Femur (tissue), 1 donor: ENCODE measurements at places on chromosomes 2 and 18.
A peak's percentile ranks its signal among the peaks of the same experiment; 100 is the strongest.

- no peak for DNase-seq
These were observed 210.8 kb downstream of the DYSF start for GRCh38 chr2:71664161-71664560.

DNA sequence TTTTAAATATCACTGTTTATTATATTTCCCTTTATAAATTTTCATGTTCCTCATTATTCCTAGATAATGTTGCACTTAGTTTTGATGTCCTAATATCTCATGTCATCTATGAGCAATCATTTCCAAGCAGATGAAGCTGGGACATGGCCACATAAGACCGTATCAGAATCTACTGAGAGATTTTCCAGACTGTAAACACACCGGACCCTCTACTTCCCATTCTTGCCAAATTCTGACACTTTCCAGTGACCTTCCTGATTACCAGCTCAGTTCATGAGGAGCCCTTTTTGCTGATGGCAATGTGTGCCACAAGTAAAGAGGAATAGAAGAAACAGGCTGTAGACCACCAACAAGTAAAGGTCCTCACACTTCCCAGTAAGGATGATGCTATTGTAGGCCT lies 20.3 kb upstream of the PDE1A start:
- DNase-seq, result no peak

- no peak for DNase-seq
These were observed 6.0 kb downstream of the NEMP2 start for GRCh38 chr2:190528521-190529001.

DNA sequence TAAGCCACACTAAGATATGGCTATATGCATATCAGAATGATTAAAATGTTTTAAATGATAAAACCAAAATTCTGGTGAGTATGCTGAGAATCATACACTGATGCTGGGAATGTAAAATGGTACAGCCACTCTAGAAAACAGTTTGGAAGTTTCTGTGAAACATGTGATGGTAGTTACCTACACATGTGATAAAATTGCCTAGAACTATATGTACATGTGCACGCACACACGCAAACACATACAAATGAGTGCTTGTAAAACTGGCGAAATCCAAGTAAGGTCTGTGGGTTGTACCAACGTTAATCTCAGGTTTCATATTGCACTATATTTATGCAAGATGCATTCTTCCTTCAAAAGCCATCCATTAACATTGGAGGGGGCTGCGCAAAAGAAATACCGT lies 195.0 kb upstream of the RAB6C start:
- no peak for DNase-seq

GRCh38 chr18:1392046-1392445 lies 487.4 kb downstream of the ADCYAP1 start:
- no peak for DNase-seq

- no peak for DNase-seq
These were observed 18.1 kb downstream of the ABCB11 start for GRCh38 chr2:169012812-169013627.

- no peak for DNase-seq
These were observed 46.3 kb downstream of the STK39 start for GRCh38 chr2:168200930-168201583.

DNA sequence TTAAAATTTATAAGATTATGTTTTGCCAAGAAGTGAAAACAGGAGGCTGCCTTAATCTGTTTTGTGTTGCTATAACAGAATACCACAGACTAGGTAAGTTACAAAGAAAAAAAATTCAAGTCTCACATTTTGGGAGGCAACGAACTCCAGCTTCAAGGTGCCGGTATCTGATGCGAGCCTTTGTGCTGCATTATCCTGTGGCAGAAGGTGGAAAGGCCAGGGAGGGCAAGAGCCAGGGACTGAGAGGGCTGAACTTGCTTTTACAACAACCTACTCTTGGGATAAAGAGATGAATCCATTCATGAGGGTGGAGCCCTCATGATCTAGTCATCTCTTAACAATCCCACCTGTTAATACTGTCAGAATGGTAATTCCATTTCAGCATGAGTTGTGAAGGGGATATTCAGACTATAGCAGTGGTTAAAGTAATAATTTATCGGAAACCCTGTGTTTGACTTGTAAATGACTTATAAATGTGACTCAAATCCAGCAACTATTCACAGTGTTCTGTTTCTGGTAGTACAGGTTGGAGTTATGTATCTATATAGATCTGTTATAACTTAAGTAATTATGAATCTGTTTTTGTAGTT lies 3.7 kb downstream of the MTX2 start:
- DNase-seq, result no peak

- no peak for DNase-seq
These were observed 73.0 kb upstream of the TMEM17 start for GRCh38 chr2:62578803-62579640.

- no peak for DNase-seq
These were observed 2.4 kb downstream of the TCF7L1 start for GRCh38 chr2:85135660-85135914.

DNA sequence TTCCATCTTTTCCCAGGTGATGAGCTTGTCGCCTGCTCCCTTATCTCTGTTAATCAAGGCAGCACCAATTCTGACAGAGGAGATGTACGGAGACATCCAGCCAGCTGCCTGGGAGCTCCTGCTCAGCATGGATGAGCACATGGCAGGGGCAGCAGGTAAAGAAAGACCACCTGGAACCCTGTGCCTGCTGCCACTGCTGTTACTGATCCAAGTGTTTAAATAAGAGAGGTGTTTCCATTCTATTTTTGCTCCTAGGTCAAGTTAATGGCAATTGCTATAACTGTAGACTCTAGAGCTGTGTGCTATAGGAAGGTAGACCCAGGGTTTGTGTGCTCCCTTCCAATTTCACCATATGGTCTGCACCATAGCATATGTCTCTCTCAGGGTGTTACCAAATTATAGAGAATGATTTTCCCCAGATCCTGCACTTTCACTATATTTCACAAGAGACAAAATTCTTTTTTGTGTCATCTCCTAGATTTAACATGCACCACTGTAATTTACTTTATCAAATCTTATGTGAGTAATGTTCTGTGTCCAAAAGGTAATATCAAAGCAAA lies 88.6 kb upstream of the RPE start:
- DNase-seq, result no peak

- no peak for DNase-seq
These were observed 37.2 kb downstream of the CREG2 start for GRCh38 chr2:101349893-101350662.

DNA sequence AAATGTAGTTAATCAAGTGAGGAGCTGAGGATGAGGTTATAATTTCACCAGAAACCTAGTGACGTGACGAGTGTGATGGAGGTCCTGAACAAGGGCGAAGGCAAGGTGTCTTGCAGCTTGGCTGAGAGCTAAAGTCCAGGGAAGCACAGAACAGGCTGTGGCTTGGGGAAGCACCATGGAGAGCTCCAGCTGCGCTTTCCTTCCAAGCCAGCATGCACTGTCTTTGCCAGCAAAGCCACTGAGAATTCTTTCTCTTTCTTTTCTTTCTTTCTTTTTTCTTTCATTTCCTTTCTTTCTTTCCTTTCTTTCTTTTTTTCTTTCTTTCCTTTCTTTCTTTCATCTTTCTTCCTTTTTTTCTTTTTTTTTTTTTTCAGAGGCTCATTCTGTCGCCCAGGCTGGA lies 239.3 kb downstream of the FBXO15 start:
- DNase-seq, result peak; percentile 32

- no peak for DNase-seq
These were observed 30.1 kb upstream of the E2F6 start for GRCh38 chr2:11495844-11496681.

DNA sequence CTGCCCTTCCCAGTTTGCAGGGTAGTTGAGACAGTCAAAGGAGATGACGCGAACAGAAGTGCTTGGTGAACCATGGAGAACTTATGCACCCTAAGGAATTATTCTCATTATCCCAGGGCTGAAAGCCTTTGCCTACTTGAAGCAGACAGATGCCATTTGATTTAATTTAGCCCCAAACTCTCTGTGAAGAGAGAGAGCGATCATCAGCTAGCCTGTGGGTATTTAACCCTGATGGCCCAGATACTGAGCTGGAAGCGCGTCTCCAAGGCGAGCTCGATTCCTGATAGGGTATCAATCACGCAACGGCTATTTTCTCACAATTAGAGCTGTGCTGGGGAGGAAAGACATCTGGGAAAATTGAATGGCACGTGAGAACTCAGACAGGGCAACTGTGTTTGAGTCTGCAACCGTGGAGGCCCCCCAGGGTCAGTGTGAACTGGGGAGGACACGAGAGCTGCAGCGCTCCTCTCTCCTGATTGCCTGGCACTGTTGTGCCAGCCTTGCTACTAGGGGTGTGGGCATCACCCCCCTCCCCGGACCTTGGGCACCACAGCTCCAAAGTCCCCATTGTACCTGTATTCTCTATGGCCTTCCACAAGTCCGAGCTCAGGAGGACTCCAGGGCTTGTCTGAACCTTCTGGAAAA lies 73.2 kb downstream of the CAPN13 start:
- DNase-seq, result no peak

GRCh38 chr2:21279525-21279924 lies 155.8 kb downstream of the TDRD15 start:
- no peak for DNase-seq

- DNase-seq, result no peak
These were observed 180.4 kb downstream of the MCFD2 start for GRCh38 chr2:46735108-46735691.

DNA sequence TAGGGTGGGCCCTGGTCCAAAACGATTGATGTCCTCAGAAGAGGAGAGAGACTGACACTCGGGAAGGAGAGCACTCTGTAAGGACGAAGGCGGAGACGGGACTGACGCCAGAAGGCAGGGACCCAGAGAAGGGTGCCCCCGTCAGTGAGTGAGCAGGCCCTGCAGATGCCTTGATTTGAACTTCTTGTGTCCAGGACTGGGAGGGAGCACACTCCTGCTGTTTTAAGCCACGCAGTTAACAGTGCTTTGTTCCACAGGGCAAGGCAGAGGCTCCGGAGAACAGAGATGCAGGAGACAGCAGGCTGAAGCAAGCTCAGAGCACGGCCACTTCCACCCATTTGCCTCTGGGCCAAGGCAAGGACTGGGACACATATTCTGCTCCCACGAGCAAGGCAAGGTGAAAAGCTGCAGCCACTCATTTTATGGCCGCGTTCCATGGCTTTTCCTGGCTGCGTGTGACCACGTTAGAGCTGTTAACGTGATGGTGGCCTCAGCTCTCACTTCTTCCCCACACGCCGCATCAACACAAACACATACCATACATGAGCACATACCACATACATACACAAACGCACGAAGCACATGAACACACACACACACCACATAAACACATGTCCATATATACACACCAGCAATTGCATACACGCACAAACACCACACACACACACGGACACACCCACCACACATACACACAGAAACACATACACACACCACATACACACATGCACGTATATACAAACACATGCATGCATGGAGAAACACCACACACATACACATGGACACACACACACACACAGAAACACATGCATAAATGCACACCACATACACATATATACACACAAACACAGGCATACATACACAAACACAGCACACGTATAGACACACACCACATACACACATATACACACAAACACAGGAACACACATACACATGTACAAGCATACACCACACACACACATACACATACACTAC lies 521.0 kb upstream of the MYT1L start:
- no peak for DNase-seq

GRCh38 chr18:57764995-57765394 lies 38.1 kb downstream of the ATP8B1 start:
- no peak for DNase-seq

- DNase-seq, result no peak
These were observed 8.2 kb upstream of the HNRNPA3 start for GRCh38 chr2:177204417-177204816.

GRCh38 chr2:47738331-47738730 lies 44.6 kb upstream of the MSH6 start:
- no peak for DNase-seq

DNA sequence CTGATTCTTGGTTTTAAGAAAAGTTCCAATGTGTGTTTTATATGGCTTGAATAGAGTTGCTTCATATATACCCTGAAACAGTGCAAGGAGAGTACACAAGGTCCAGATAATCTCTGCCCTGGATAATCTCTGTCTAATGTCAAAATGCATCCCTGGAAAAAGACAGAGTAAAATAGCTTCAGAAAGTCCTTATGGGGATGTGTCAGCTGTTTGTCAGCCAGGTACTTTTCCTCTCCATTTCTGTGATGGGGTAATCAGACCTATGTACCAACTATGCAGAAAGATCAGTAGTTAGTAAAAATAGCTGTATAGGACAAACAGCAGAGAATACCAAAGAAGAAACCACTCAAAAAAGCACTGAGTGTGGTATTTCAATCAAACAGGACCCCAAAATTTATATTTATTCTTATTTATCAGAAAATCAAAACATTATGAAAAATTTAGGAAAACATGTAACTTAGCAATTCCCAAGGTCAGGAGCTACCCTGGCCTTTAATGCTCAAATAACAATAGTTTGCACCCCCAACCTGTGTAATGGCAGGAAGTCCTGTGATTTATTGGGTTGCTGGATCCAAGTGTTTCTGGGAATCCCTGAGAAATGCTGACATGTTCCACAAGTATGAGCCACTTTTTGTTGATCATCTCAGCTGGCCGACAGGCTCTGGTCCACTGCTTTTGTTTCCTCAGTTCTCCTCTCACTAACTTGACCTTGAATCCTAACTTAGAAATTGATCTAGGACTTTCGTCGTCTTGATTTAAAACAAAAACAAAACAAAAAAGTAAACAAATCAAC lies 69.6 kb downstream of the MDH1 start:
- no peak for DNase-seq

- DNase-seq, result no peak
These were observed 245.6 kb upstream of the SALL3 start for GRCh38 chr18:78733762-78734613.

DNA sequence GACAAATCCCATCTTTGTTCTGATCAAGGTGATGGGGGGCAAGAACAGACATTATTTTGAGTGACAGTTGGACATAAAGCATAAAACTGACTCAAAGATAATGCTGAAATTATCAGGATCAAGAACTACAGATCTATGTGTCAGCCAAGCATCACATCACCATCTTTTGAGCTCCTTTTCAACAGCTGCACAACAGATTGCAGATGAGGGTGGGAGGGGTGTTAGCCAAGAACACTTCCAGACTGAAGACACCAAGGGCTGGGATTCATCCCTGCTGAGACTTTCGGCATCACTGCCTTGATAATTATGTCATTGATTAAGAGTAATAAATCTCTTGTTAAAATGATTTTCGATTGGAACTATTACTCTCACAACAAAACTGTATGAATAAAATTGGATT lies 191.5 kb upstream of the NETO1 start:
- DNase-seq, result no peak
